Tibial artery (tissue), 4 donors: ENCODE measurements at places on chromosomes 16 and 17.

GRCh38 chr17:47225436-47225858 lies 16.3 kb downstream of the MYL4 start:
- DNase-seq = peak; percentile 90

- DNase-seq = no peak
Observed at GRCh38 chr17:50283246-50283645, 9.0 kb downstream of the TMEM92 start.

DNA sequence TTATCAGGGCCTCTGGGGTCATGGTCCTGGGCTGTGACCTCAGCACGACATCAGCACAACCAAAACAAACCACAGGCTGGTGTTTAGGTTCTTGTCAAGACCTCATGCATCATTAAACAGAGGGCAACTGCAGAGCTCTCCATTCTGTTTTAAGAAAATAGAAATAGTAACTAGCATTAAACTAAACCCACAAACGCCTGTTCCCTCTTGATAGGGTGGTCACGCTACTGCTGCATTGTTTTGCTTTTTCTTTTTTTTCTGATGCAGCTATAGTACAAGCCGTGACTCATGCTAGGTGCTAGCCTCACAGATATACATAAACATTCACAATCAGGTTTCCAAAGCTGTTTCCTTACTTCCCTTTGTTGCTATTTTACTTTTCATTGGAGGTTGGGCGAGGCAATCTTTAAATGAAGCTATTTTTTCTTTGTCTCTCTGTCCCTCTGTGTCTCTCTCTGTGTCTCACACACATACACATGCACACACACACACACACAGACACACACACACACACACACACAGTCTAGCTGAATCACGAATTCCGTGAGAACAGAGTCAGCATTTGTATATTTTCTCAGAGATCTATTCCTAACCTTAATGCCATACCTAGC lies 310.3 kb downstream of the CDH13 start:
- DNase-seq = no peak

DNA sequence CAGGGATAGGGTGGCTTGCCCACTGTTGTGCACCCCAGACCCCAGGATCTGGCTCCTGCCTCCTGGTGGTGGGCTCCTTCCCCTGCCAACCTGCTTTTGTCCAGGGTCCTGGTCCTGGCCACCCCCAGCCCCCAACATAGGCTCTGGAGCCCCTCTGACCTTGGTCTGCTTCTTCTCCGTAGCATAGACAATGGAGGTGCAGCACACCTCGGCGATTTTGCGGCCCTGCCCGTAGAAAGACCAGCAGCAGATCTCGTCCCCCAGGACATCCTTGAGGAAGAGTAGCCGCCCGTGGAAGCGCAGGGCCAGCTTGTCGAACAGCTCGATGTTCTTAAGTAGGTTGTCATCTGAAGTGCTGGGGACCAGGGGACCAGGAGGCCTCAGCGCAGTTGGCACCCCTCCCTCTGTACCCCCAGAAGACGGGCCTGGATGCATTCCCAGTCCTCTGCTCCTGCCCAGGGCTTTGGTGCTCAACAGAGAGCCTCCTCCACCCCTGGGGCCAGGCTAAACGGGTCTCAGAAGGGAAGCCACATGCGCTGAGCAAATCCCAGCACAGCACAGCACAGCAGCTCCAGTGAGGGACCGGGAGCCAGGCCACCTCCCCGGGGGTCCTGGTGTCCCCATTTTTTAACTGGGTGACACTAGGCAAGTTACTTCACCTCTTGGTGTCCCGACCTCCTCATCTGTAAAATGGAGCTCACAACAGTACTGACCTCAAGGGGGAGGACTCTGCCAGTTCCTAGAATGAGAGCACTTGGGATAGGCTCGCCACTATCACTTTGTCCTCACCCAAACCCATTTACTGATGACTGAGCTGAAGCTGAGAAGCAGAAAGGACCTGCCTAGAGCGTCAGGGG lies 10.8 kb downstream of the ASPHD1 start:
- DNase-seq = no peak

DNA sequence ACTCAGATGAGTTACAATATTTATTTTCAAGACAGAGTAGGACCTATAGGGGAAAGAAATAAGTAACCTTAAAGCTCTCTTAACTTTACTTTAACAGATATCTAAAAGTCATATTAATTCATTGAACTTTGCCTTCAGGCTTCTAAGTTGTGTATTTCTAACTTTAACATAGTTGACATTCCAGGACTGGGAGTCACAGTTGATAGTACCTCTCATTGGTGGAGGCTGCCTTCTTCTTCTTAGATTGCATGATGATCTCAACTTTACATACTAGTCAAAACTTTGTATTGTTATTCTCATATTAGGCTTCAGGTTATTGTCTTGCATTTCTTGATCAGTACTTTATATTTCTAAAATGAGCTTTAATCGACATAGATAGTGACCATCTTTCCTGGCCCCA lies 350.1 kb upstream of the KIF2B start:
- no peak for DNase-seq

- no peak for DNase-seq
Observed at GRCh38 chr16:23836404-23837311, 875 bp downstream of the PRKCB start.

- no peak for DNase-seq
Observed at GRCh38 chr17:39045948-39046679, 78.9 kb upstream of the FBXO47 start.

DNA sequence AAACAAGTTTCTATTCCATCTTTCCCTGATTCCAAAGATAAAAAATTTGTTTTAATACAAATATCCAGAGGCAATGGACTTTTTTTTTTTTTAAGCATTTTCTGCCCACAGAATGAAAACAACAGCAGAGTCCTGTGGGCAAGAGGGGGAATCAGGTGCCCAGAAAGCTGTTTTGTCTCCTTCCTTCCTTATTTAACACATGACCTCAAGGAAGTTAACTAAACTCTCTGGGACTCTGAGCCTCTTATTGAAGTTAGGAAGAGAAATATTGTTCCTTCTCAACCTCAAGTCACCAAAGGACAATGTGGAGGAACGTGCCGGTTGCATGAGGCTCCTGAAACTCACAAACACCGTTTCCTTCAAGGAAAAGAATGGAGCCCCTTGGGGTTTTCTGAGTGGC lies 34.9 kb downstream of the LITAF start:
- no peak for DNase-seq

DNA sequence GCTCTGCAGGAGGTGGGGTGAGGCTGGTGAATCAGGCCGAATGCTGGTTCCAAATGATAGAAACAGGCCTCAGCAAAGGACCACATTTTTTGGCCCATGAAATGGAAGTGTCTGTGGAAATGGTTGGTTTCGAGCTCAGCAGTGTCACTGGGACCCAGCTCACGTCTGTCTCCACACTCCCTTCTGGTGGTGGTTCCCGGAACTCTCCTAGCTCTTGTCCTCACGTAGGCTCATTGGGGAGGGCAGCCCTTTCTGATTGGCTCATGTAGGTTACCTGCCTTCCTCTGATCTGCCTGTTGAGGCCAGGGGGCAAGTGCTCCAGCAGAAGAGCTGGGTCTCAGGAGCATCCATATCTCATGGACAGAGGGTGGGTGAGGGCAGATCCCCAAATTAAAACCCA lies 4.0 kb downstream of the ALG1 start:
- DNase-seq = no peak

- no peak for DNase-seq
Observed at GRCh38 chr17:50114849-50115357, 15.1 kb downstream of the SAMD14 start.

- no peak for DNase-seq
Observed at GRCh38 chr17:49858796-49859195, 10.9 kb upstream of the TAC4 start.

DNA sequence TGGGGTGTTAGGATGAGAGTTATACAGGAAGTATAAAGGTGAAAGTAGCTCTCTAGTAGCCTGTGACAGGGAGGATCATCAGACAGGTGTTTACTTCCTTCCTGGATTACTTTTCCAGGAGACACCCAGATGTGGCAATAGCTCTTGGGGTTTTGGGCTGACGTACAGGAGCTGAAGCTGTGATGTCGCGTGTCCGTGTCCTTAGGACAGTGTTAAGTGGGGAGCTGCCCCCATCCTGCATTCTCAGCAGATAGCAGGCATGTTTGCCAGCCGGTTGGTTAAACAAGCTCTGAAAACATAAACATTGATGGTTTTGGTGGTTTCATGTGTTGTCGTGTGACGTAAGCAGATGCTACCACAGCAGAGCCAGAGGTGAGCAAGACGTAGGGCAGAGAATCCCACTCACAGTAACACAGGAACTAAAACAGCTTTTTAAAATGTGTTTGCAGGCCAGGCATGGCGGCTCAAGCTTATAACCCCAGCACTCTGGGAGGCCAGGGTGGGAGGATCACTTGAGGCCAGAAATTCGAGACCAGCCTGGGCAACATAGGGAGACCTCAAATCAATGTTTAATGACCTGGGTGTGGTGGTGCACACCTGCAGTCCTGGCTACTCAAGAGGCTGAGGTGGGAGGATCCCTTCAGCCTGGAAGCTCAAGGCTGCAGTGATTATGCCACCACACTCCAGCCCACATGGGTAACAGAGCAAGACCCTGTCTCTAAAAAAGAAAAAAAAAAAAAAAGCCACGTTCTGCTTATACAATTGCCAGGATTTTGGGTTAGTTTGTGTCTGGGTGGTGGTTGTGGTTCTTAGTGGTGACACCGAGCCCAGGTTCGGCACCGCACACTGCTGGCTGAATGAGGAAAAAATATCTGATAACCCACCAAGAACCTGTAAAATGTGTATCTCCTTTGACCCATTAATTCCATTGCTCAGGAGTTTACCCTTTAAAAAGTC lies 18.2 kb upstream of the IL17C start:
- DNase-seq = no peak

GRCh38 chr17:6596511-6596910 lies 40.2 kb upstream of the PITPNM3 start:
- no peak for DNase-seq

DNA sequence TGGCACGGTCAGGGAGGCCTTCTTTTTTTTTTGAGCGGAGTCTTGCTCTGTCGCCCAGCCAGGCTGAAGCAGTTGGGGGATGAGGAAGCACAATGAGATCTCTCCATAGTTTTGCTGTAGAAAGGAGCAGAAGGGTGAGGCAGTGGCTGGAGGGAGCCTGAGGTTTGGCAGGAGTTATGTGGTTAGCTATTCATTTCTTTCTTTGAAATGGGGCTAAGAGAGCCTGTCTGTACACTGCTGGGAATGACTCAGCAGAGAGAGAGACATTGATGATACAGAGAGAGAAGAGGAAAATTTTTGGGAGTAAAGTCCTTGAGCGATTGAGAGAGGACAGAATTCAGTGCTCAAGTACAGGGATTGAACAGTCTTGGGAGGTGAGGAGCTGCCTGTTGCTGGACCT lies 22.1 kb downstream of the NOS2 start:
- no peak for DNase-seq

DNA sequence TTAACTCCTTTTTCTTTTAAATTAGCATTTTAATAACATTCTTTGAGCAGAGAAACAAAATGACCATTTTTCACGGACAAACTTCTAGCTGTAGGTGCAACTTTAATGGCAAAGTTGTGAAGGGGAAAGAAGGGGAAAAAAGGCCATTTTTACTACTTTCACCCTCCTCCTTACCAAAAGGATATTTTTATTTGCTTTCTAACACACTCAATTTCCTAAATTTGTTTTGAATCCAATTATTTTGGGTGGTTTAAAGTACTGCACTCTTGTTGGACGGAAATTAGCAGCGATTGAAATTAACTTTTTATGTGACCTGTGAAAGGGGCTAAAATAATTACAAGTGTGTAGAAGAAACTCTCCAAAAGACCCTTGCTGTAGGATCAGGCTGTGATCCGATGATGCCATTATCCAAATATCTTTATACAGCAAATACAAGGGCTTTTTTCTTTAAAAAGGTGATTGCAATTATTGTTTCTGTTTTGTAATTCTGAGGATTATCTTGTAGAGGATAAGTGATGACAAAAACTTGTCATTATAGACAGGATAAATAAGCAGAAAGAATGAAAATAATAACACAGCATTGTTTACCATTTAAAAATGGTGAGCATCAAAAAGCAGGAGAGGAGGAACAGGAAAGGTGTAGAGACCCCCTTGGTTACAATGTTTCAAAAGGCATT lies 42.4 kb downstream of the SNX11 start:
- no peak for DNase-seq
